ENCODE measurements at places on chromosomes 3 and 15. TPM values are rescaled to one million over a fixed set of nuclear protein-coding genes. Genes with fewer than 3 reads are reported as not detected.

OR5K2 gene
- not detected for total RNA-seq

- peaks cover 8% of the 10 kb centered on the region for H3K27me3 ChIP-seq
- peaks cover 26% of the 10 kb centered on the region for H3K4me1 ChIP-seq
- H3K36me3 ChIP-seq, result no peaks in the 10 kb centered on the region
- peak overlapping the region; percentile 97 for H3K27ac ChIP-seq
Observed at GRCh38 chr3:53892286-53892637, 603 bp upstream of the SELENOK start.

GRCh38 chr3:114350271-114350670 is 56.4 kb downstream of the TIGIT start:
- H3K4me1 ChIP-seq, result no peaks in the 10 kb centered on the region
- H3K27ac ChIP-seq, result no peak overlapping the region
- no peak overlapping the region for H3K4me3 ChIP-seq
- H3K27me3 ChIP-seq, result no peaks in the 10 kb centered on the region

DNA sequence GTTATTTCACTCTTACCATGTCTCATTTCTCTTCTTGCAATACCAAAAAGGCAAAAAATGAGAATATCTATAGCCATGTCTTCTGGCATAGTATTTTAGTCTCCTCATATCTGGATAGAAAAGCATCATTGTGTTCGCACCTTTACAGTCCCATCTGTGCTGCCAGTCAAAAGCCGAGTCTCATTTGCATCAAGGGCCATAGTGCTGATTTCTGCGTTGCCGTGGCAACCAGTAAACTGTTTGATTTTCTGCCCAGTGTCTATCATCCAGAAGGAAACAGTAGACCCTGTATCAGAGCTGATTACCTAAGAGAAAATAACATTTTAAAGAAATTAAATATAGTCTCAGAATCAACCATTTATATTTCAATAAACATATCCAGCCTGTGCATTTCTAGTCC is 86.1 kb upstream of the SERPINI2 start:
- H3K27ac ChIP-seq, result no peak overlapping the region
- no peaks in the 10 kb centered on the region for H3K27me3 ChIP-seq
- no peak for DNase-seq
- H3K4me3 ChIP-seq, result no peak overlapping the region

DNA sequence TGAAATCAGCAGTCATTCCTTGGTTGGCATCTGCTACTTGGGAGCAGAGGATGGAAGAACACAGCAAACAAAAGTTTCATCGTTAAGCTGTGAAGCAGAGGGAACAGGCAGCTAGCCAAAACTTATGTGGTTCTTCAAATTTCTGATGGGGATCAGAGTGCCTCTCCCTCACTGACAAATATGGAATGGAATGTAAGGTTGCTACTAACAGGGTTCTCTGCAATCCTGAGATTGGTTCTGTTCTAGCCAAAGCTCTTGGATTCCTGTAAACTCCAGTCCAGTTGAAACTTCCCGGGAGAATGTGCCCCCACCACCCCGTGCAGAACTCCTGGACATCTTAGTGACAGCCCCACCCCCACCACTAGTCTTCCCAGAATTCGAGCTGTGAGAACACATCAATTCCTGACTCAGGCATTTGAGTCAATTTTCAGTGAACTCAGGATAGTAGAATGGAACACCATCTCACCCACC is 55.9 kb upstream of the PHLDB2 start:
- peak; percentile 70 for DNase-seq
- peaks cover 24% of the 10 kb centered on the region for H3K4me1 ChIP-seq
- peak overlapping the region; percentile 84 for H3K27ac ChIP-seq
- no peak overlapping the region for H3K4me3 ChIP-seq
- no peaks in the 10 kb centered on the region for H3K36me3 ChIP-seq

DNA sequence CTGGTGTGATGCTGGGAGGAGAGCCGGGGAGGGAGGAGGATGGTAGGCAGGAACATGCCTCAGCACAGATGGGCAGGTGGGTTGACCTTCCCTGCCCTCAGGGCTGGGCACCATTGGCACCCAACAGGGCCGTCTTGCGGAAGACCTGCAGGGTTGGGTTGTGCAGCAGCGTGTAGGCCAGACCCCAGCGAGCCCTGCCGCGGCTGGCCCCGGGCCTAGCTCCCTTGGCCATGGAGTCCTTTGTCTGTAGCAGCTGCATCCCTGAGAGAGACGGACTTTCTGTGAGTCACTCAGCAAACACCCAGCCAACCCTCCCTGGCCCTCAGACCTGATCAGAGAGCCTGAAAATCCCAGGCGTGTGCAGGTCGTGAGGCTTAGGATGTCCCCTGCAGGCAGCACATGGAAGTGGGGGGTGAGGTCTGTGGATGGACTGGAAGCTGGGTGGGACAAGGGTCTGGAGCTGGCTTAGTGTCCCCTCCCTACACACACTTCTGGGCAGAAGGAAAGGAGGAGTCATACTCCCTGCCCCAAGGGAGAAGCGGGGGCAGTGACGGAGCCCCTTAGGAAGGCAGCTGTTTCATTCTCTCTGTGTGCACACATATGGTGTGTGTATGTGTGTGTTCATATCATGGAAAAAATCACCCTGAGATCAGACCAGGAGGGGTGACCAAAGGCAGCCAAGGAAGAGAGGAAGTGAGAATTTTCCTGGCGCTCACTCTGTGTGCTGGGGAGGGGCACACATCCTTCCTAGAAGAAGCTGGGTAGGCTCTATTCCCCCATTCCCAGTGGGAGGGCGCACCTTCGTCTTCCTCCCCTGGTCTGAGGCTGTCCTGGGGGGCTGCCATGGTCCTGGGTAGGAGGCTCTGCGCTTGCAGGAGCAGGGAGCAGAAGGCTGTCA is 6.7 kb downstream of the ISLR start:
- peaks cover 11% of the 10 kb centered on the region for H3K4me1 ChIP-seq
- no peaks in the 10 kb centered on the region for H3K27me3 ChIP-seq
- no peak overlapping the region for H3K4me3 ChIP-seq
- H3K36me3 ChIP-seq, result no peaks in the 10 kb centered on the region
- peak overlapping the region; percentile 47 for H3K27ac ChIP-seq
- DNase-seq, result peak; percentile 57

DNA sequence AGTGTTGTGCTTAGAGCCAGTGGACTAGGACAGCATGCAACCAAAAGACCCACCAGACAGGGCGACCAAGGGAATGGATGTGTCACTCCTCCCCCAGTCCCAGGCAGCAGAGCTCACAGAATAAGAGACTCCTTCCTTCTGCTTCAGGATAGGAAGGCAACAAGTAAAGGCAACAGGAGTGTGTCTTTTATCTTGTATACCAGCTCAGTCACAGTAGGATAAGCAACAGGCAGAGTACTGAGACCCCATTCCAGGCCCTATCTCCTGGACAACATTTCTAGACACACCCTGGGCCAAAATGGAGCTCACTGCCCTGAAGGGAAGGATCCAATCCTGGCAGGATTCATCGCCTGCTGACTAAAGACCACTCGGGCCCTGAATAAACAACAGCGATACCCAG is 25.0 kb downstream of the PDCD10 start:
- DNase-seq, result no peak
- H3K4me3 ChIP-seq, result no peak overlapping the region
- H3K27ac ChIP-seq, result no peak overlapping the region
- H3K36me3 ChIP-seq, result peaks cover 31% of the 10 kb centered on the region

- H3K4me1 ChIP-seq, result peaks cover 24% of the 10 kb centered on the region
- no peaks in the 10 kb centered on the region for H3K27me3 ChIP-seq
- H3K36me3 ChIP-seq, result peaks cover 26% of the 10 kb centered on the region
- DNase-seq, result peak; percentile 96
- H3K27ac ChIP-seq, result peak within 1 kb of the TSS; percentile 95
Observed at GRCh38 chr3:52455283-52456168, at the start of gene NISCH. NISCH (plus strand) TSS chr3:52455604; CDS start chr3:52455642, 38 bp downstream.

GRCh38 chr3:73601011-73601410 is 23.7 kb downstream of the PDZRN3 start:
- no peak overlapping the region for H3K27ac ChIP-seq
- no peaks in the 10 kb centered on the region for H3K27me3 ChIP-seq

CYP1A2 gene
- 0.32 TPM for total RNA-seq

DNA sequence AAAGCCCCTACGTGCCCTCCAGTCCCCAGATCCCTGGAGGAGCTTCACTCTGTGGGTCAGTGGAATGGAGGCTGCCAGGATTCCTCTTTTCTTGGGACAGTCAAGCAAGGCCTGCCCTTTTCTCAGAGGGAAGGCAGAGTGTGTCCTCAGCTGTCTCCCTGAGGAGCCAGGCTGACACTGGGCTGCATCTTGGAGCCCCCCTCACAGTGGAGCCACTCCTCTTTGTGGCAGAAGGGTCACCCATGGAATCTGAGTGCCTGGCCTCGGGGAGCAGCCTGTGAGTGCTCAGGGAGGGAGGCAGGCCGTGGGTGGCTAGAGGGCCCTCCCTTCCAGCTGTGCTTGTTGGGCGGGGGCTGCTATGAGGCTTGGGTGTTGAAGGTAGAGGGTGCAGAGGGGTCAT is 41.2 kb downstream of the BOC start:
- H3K4me1 ChIP-seq, result peaks cover 3% of the 10 kb centered on the region
- H3K27me3 ChIP-seq, result no peaks in the 10 kb centered on the region
- H3K27ac ChIP-seq, result no peak overlapping the region

DNA sequence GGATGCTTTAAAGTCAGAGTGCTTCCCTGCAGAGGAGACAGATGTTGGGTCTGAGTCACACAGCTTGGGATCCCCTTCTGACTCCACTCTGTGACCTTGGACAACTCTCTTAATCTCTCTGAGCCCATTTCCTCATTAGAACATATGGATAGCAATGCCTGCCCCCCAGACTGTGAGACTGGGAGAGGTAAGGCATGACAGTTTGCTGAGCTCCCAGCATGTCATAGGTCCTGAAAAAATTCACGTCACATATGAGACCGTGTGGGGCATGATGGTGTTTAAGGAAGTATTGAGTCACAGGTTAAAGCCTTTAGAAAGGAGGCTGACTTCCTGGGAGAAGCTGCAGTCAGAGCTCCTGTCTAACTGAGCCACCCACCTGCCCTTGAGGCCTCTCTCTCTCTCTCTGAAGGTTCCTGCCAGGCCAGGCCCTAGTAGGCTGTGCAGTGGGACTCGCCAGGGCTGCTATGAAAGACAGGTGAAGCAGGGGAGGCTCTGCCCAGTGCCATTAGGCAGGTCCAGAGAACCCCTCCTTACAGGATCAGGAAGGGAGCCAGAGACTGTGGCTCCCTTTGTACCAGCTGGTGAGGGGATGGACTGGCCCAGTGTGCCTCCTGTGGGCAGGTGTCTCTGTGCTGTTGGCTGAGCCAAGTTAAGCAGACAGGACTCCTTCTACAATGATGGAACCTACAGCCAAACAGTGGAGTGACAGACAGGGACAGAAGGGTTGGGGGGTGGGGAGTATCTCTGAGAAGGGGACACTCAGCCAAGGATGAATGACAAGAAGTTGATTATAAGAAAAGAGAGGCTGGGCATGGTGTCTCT is 19.5 kb upstream of the DOCK3 start:
- H3K4me3 ChIP-seq, result no peak overlapping the region
- H3K4me1 ChIP-seq, result no peaks in the 10 kb centered on the region
- H3K36me3 ChIP-seq, result no peaks in the 10 kb centered on the region
- no peak overlapping the region for H3K27ac ChIP-seq

GRM7 gene
- total RNA-seq, result not detected
